Stimulated activated CD8-positive, alpha-beta memory T cell treated with anti-CD3 and anti-CD28 coated beads, Interleukin-4, amount 100 ng/mL, for 1 hour (primary cell): ENCODE measurements at places on chromosomes 6 and 20.
A peak's percentile ranks its signal among the peaks of the same experiment; 100 is the strongest.

- DNase-seq: no peak
These were observed 68.0 kb upstream of the KCNQ5 start for GRCh38 chr6:72553531-72554511.

GRCh38 chr20:21302664-21303060 lies 469 bp upstream of the XRN2 start:
- DNase-seq: no peak

DNA sequence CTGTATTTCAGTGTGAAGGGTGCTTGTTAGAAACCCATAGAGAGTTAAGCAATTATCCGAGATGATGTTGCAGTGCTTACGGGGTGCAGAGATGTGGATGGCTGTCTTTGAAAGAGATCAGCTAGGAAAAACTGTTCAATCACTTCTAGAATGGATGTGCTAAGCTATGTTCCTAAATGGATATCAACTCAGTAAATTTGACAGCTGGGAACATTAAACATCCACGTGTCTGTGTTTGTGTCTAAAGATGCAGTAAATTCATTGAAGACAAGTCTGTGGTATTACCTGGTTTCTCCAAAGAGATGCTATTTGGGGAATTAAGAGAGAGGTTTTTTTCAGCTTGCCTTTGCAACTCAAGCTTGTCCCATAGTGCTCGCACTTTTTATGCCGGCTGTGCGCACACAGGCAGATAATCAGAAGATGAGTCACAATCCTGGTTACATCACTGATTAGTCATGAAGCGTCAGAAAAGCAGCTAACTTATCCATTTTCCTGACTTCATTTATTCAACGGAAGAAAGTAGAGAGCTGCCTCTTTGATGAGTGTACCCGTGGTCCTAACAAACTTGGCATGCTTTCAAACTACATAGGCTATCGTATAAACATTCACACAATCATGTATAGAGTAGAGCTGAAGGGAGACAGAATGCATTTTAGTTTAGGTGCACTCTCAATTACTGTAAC lies 691.7 kb upstream of the SLC35B3 start:
- no peak for DNase-seq

DNA sequence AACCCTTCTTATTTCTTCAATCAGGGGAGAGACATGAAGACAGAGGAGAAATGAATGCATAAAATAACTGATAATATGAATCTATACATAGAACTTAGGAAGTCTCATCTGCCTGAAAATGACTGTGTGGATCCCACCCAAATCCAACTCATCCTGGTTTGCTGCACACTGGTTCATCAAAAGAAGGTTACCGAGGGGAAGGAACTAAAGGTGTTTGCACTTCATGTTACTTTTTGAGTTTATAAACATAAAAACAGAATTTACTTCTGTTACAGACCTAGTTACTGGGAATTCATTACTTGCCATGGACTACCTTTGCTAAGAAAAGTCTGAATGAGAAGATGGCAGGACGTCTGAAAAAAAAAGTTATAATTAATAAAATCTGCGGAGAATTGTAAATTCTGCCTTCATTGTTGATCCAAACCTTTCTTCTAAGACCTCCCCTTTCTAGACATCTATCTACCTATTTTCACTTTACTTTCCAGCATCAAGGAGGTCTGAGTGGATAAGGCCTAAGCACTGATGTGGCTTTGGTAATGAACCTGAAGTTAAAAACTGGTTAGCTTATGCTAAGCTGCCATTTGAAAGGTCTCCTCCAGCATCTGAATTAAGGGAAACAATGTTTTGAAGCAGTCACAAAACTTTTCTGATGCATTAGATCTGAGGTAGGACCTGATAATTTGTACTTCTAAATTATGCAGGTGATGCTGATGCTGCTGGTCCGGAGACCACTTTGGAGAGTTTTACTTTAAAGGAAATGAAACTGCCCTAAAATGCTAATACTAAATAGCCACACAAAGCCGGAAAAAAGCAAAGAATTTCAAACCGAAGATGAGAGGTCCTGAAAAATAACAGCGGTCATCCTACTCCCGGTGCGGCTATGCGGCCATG lies 84.0 kb downstream of the HFE start:
- no peak for DNase-seq

DNA sequence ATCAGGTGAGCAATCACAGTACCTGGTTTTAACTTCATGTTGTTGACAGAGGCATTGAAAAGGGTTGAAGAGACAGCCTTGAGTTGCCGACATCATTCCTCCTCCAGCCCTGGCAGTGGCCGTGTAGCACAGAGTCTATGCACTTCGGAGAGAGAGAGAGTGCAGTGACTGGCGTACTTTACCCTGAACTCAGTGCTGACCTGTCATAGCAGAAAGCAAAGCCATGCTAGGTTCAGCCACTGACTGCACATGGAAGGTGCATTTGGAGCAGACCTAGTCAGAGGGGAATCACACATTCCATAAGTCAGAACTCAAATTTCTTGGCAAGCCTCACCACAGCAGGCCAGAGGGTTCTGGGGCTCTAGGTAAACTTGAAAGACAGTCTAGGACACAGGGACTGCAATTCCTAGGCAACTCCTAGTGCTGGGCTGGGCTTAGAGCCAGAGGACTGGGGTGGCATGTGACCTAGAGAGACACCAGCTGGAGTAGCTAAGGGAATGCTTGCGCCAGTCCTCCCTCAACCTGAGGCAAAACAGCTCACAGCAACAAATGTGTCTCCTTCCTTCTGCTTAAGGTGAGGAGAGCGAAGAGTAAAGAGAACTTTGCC lies 69.1 kb downstream of the ELOVL4 start:
- DNase-seq: no peak

DNA sequence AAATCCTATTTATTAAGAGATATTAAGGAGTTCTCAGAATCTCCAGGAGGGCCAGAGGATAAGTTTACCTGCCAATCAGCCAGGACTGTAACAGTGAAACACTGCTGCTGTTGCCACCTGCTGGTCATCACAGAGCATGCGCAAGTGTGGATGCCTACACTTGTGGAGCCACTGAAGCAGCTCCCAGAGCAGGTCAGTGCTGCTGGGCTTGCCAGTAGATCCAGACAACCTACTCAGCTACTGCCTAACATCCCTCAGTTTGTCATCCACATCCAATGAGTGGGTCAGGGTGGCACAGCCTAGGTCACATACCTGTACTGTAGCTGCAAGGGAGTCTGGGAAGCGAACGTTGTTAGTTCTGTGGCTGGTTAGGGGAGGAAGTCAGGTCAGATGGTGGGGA lies 18.3 kb upstream of the NHSL1 start:
- peak; percentile 33 for DNase-seq

DNA sequence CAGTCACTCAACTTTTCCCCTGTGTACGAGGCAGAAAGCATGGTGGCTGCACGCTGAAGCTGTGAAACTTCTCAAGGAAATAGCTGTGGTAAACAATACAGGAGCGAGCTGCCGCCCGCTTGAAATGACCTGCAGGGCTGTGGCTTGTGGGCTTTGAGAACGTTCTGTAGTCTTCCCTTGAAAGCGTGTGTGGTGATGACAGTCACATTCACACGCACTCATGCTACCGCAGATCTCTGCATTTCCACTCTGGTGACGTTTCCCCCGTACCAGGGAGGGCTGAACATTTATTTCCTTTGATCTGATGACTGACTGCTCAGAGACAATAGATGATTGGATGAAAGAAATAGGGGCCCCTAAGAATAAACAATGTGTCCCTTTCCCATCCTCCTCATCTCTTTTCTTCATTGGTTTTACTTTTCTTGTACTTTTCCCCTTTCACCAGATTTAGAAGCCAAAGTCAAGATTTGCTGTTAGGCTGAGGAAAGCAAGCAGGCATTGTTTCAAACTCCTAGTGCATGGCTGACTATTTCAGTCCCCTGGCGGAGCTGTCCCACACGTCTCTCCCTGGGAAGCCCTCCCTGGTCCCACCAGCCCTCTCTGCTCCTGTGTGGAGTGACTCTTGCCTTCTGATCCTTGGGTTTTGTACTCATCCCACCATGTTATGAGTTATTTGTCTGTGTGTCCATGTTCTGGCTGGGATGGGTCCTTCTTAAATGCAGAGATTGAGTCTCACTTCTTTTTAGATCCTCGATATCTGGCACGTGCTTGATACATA lies 3.9 kb downstream of the SYTL3 start:
- peak; percentile 79 for DNase-seq

DNA sequence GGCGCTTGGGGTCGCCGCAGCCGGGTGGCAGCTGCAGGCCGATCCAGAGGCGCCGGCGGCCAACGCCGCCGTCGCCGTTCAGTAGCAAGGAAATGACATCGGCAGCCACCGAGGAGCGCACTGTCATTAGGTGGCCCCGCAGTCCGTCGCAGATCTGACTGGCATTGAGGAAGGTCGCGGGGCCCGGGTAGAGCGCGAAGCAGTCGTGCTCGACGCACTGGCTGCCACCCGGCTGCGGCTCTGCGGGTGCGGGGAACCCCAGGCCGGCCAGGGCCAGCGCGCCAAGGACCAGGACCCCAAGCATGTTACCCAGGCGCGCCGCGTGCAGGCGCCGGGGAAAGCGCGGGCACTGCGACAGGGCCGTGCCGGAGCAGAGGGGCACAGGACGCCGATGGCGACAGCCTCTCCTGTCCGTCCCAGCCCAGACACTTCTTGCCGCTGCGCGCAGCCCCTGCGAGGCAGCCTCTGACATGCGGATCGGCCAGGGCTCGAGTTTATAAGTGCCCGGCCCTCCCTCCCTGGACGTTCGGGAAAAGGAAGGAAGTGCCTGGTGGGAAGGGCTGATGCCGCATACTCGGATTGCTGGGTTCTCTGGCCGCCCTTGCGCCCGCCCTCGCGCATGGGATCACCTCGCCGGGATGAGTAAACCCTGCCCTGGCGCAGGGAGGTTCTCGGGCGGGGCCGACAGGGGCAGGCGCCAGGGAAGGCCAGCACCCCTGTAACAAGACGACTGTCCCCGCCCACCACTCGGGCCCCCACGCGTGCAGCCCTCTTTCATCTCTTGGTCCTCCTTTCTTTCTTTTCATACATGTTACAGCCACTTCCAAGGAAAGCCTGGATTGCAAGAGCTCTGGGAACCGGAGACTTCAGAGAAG lies at the start of gene THBD:
TSS of gene THBD (minus strand) at position 472 of the 875 bp plus-strand sequence. CDS start at position 304, 168 bp downstream.
- no peak for DNase-seq

DNA sequence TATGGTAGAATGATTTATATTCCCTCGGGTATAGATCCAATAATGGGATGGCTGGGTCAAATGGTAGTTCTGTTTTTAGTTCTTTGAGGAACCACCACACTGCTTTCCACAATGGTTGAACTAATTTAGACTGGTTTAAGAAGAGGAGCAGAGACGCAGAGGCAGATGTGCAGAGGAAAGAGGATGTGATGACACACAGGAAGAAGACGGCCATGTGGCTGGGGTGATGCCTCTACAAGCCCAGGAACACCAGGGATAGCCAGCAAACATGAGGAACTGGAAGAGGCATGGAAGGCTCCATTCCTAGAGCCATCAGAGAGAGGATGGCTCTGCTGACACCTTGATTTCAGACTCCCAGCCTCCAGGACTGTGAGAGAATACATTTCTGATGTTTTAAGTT lies 218.3 kb upstream of the DTNBP1 start:
- no peak for DNase-seq

DNA sequence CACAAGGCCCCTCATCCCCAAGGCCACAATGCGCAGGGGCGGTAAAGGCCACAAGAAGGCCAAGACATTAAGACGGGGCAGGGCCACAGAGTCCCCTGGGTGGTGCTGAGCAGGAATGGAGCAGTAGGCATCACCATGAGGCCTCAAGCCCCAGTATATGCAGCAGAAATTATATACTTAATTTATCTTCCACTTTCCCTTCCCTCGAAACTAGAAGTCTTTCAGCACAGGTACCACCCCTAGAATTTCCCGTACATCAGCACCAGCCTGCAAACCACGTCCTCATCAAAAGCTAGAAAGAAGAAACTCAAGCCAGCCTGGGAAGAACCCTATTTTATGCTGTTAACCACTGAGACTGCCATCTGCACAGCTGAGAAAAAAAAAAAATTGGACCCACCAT lies 89.4 kb downstream of the PLG start:
- DNase-seq: no peak

DNA sequence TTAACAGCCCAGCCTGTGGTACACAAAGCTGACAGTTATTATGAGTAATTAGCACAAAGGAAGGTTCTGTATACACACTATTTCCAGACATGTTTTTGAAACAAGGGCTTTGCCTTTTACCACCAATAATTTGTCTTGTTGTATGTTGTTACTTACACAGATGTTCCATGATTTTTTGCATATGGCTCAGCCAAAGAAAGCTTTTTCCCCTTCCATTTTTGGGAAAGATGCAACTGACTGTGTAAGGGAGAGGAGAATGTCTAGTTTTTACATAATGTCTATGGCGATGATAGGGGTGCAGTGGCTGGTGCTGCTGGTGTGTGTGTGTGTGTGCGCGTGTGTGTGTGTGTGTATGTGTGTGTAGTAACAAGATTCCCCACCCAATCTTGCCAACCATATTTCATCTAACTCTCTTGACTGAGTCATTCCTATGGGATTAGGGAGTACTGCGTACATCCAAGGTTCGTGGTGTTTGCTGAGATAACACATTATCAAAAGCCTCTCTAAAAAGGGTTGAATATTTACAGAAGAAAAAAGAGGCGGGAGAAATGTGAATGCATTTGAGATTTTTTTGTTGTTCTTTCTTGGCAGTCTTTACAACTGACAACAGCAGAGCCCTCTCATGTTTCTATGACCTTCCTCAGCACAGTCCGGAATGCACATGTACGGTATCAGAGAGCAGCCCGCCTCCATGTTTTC lies 192.2 kb downstream of the GMPR start:
- DNase-seq: no peak

DNA sequence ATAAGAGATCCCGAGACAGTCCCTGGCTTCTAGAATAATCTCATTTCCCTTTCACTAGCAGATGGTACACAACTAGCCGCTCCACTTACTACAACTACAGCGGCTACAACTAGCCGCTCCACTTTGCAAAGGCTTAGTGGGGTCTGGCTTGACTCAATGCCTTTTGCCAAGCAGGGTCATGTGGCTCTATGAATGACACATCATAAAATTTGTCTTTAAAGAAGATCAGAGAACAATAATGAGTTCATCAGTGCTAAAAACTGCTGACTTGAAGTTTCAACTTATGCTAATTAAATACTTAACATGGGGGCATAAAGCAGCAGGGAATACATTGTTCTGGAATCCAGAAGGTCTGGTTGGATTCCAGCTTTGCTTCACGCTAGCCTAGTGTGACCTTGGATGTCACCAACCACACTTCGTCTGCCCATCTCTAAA lies 2.0 kb upstream of the MICAL1 start:
- no peak for DNase-seq

GRCh38 chr20:32796981-32797451 lies 22.7 kb upstream of the MAPRE1 start:
- DNase-seq: no peak

- no peak for DNase-seq
These were observed 116.1 kb upstream of the CCN2 start for GRCh38 chr6:132067286-132067685.

- no peak for DNase-seq
These were observed 38.3 kb upstream of the MRPS18A start for GRCh38 chr6:43725643-43726580.

DNA sequence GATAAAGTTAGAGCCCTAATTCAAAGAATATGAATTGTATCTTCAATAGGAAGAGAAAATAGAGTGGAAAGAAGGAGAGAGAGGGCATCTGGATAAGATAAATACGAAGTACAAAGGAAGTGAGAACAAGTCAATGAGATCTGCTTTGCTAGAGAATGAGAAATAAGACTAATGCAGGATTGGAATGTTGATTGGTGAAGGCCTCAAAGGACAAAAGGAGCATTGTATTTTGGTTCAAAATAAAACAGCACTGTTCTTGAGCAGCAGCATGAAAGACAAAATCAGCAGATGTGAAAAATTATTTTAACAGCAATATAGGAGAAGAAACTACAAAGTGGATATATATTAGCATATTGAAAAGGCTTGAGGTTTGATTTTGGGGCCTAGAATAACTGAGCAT lies 5.1 kb upstream of the TMEM244 start:
- no peak for DNase-seq
